ENCODE measurements at places on chromosomes 16 and 17. TPM values are rescaled to one million over a fixed set of nuclear protein-coding genes. Genes with fewer than 3 reads are reported as not detected.

DNA sequence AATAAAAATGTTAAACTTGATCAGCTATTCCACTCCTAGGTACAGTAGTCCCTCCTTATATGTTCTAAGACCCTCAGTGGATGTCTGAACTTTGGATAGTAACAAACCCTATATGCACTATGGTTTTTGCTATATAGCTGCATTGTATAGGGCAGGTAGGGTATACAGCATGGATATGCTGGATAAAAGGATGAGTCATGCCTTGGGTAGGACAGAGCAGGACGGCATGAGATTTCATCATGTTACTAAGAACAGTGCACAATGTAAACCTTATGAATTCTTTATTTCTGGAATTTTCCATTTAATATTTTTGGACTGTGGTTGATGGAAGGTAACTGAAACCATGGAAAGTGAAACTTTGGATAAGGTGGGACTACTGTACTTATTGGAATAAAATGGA is 235.1 kb downstream of the CEP112 start:
- H3K4me3 ChIP-seq = no peak overlapping the region
- no peak for DNase-seq
- no peak overlapping the region for H3K27ac ChIP-seq

DNA sequence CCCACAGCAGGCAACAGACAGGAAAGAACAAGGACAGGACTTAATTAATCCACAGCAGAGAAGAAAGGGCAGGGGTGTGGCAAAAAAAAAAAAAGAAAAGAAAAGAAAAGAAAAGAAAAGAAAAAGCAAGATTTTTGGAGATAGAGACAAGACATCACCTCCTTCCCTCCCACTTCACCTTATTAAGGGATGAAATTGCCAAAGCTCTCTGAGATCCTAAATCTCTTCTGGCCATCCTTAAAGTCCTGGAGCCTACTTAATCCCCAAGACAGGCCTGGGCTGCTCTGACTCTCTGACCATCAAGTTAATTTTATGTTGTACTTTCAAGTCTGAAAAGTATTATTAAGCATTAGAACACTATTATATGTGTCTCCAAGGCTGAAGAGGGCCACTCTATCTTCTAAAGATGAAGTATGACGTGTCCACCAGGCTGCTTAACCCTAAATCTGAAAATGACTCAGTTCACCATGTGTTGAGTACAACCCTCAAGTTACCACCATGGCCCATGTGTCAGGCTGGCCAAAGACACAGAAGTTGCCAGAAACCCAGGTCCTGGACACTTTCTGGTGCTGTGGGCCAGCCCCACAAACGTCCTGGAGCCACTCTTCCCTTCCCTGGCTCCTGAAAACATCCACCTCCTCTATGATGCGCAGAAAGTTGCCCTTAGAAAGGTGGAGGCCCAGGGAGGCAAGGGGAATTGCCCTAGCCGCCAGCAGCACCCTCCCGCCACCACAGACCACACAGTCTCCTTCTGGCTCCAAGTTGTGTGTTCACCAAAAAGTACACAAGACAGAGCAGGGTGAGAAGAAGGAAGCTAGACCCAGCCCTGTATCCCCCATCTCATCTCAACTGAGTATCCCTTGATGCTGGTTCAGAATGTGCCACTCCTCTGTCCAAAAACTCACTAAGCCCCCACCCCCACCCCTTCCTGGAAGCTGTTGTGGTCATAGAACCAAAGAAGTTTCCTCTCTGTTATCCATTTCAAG is 2.7 kb downstream of the SOCS1 start:
- peak overlapping the region; percentile 82 for H3K4me3 ChIP-seq
- H3K27me3 ChIP-seq = no peaks in the 10 kb centered on the region
- no peak for DNase-seq
- peak overlapping the region; percentile 78 for H3K27ac ChIP-seq

SEPTIN12 gene
- not detected for total RNA-seq

CTU2 gene
- 14.7 TPM for total RNA-seq

OTOP3 gene
- total RNA-seq = under 0.01 TPM

DNA sequence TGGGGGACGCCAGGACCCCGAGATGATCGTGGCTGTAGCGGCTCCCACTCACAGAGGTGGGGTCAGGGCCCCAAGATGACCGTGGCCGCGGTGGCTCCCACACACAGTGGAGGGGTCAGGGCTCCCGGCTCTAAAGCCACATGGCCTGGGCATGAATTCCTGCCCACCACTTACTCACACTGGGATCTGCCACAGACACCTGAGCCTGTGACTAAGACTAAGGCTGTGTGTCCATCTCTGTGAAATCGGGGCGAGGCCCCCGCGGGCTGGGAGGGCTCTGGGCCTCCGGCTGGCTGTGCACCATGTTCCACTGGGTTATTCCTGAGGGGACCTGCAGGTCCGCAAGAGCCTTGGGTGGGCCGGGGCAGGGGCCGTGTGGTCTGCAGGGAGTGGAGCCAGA is 18.5 kb downstream of the ZFPM1 start:
- H3K36me3 ChIP-seq = no peaks in the 10 kb centered on the region
- peaks cover 29% of the 10 kb centered on the region for H3K4me1 ChIP-seq
- no peak overlapping the region for H3K27ac ChIP-seq
- no peak overlapping the region for H3K4me3 ChIP-seq

DNA sequence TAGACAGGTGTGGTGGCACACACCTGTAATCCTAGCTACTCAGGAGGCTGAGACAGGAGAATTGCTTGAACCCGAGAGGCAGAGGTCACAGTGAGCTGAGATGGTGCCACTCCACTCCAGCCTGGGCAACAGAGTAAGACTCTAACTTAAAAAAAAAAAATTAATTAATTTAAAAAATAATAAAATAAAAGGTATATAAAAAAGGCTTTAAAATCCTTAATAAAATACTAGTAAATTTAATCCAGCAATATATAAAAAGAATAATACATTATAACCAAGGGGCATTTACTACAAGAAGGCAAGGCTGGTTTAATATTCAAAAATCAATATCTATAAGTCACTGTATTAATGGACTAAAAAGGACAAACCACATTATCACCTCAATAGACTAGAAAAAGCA is 44.8 kb upstream of the MNT start:
- no peak for DNase-seq
- H3K27me3 ChIP-seq = no peaks in the 10 kb centered on the region
- peaks cover 6% of the 10 kb centered on the region for H3K36me3 ChIP-seq
- H3K4me3 ChIP-seq = no peak overlapping the region

DNA sequence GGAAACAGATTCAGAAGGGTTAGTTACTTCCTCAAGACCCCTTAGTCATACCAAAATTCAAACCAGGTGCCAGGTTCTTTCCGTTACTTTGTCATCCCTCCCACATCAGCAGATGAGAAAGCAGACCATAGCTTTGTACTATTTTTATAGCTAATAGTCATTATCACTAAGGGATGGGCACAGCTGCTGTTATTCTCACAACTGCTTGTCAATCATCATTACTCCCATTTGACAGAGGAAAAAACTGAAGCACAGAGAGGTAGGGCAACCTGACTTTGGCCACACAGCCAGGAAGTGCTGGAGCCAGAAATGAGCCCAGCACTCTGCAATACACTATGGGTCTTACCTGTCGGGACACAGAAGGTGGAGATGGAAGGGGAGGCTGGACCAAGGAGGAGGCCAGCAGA is 30.0 kb downstream of the TEKT5 start:
- no peak overlapping the region for H3K4me3 ChIP-seq
- no peak for DNase-seq
